ENCODE measurements at places on chromosomes 1 and 21.
A peak's percentile ranks its signal among the peaks of the same experiment; 100 is the strongest.

DNA sequence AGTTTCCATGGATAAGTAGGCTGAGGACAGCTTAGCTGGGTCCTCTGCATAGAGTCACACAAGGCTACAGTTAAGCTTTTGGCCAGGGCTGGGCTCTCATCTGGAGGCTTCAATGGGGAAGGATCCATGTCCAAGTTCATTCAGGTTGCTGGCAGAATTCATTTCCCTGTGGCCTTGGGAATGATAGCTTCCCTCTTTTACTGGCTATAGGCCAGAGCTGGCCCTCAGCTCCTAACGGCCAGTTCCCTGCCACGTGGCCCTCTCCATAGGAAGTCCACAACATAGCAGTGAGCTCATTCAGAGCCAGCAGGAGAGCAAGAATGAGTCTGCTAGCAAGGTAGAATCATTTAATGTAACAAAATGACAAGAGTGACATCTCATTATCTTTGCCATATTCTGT is 15.1 kb upstream of the PODN start:
- peak; percentile 64 for DNase-seq

DNA sequence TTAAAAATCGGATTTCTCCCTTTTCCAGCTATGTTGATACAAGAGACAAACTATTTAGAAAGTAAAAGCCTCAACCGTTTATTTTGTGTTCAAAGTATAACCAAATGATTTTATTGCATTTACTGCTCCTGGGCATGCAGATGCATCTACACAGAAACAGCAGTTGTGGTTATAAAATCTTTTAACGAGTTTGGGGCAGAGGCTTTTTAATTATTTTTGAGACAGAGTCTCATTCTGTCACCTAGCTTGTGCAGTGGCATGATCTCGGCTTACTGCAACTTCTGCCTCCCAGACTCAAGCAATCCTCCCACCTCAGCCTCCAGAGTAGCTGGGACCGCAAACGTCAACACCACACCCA is 33.6 kb downstream of the ZNF496 start:
- DNase-seq = no peak

GRCh38 chr1:32508761-32509160 is 30.5 kb upstream of the ZBTB8A start:
- peak; percentile 73 for DNase-seq

GRCh38 chr21:33767236-33767635 is 124.9 kb downstream of the ITSN1 start:
- DNase-seq = peak; percentile 9

GRCh38 chr21:45421071-45421845 is 16.3 kb downstream of the COL18A1 start:
- no peak for DNase-seq

DNA sequence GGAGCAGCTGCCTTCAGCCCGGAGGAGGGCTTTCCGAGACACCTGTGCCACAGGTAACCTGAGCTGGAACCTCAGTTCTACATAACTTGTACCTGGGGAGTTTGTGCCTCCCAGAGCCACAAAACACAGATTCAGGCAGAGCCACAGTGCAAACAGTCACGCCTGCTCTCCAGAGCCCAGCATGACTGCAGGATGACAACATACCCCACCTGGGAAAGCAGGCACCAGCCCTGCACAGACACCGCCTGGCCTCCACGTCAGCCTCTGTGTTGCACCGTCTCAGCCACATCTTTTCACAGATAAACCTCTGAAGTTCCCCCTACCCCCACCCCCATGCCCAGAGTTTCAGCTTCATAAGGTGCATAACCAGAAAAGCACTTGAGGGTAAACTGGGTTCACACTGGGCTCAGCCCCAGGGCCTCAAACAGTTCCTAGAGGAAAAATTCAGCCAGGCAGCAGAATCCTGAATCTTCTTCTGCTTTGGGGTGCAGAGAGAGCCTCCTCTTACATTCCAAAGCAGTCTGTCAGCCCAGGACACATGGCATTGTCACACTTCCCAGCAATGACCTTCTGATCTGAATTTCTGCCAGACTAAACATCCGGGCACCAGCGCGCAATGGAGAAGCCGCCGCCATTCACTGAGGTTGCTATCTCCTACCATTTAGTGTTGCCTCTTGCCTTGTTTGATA is 229.5 kb downstream of the TOMM20 start:
- DNase-seq = peak; percentile 54

GRCh38 chr1:177067752-177068410 is 96.6 kb downstream of the ASTN1 start:
- DNase-seq = no peak

- DNase-seq = peak; percentile 21
These were observed 40.4 kb downstream of the CASZ1 start for GRCh38 chr1:10755970-10756521.

- DNase-seq = no peak
These were observed 338.5 kb downstream of the PTPRU start for GRCh38 chr1:29574871-29575270.

DNA sequence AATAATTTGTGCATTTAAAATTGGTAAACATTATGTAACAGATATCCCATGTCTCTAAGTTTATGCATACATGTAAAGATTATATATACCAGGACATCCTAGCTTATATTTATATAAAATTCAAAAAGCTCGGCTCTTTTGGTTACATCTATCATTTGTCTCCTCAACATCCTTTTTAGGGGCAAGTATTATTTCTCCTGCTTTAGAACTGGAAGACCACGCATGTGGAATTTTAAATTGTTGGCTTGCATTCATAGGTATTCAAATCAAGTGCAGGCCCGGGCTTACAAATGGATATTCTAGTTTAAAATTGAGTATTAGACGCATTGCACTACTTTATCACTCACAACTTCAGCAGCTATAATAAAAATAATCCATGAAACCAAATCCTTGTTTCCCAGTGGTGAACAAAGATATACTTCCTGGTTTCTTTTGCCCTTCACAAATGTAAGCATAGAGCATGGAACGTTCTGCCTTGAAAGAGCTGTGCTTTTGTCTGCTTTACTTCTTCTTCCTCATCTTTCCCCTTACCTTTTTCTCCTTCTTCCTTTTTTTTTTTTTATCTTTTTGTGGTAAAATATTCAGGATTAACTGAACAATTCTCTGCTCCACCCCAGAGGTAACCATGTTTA is 57.1 kb downstream of the DDAH1 start:
- DNase-seq = no peak

DNA sequence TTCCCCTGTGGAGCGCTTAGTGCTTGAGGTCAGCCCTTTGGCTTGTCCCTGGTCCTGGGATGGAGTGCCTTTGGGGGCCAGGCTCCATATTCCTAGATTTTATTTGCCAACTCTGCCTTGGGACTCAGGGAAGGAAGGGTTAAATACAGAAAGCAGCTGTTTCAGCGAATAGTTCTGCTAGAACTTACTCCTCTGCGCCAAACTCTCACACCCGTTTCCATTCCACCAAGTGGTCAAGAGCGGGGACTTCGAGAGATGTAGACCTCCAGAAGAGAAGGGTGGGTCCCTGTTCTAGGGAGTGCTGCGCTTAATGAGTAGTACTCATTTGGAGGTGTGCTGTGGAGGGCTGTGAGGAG is 704 bp upstream of the TOMM40L start:
- DNase-seq = no peak

GRCh38 chr1:8423692-8424538 is 106.0 kb downstream of the SLC45A1 start:
- DNase-seq = peak; percentile 73

DNA sequence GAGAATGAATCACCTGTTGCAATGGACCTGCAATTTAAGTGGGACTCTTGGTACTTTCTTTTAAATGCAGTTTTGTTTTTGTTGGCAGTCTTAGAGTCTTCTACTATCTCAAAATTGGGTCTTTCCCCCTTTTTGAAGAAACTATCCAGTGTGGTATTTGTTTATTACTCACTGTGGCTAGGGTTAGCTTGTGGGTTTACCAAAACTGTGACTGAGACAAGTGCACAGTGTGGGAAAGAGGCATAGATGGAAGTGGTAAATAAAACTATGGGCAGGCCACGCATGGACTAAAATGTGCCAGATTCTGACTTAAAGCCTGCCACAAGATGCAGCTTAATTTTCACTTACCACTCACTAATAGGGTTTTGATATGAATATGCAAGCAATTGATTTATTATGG is 1441.7 kb downstream of the PLA2G4A start:
- no peak for DNase-seq

GRCh38 chr1:18170444-18170843 is 62.8 kb downstream of the IGSF21 start:
- DNase-seq = no peak

DNA sequence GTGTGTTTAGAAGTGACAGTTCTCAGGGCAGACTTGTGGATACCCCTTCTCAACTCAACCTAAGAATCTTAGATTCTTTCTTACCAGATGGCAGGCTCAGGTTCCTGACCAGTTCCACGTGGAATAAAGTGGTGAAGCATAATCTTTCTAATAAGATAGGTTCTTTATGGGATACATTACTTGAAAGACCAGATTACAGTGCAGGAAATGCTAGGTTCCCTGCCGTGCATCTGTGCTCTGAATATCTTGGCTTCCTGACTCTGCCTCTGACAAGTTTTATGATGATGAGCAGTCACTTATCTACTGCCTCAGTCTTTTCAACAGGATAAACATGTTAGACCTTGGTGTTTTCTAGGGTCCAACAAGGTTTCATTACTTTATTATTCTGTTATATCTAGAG is 207.9 kb upstream of the CACYBP start:
- no peak for DNase-seq

DNA sequence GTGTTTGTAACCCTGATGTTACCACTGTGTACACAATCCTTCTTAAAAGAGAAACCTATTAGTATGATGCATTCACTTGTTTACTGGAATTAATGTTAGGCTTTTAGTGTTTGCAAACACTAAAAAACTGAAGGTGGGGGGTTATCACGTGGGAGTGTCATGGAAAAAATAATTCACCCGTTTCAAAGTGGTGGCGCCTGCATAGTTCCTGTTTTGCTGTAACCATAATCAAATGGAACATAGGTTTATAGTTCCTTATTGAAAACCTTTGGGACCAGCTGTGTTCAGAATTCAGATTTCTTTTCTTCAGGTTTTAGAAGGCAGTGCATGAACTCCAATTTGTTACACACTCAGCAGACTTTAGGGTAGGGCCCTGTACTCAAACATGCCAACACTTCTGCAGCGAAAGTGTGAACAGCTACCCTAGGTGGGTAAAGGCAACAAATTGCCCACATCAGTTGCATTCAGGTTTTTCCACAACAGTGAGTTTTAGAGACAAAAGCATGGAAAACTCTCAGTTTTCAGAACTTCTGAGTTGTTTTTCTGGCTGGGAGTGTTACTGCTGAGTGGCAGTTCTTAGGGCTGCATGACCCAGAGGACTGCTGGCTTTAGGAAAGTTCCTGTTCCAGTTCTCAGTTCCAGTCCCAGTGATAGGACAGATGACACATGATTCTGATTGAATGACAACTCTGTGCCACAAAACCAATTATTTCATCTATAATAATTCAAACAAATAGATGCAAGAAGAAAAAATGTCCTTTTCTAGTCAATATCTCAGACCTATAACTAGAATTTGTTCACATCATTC is 29.1 kb upstream of the IVNS1ABP start:
- no peak for DNase-seq

- peak; percentile 1 for DNase-seq
These were observed 38.8 kb upstream of the OR2B11 start for GRCh38 chr1:247496581-247497285.

DNA sequence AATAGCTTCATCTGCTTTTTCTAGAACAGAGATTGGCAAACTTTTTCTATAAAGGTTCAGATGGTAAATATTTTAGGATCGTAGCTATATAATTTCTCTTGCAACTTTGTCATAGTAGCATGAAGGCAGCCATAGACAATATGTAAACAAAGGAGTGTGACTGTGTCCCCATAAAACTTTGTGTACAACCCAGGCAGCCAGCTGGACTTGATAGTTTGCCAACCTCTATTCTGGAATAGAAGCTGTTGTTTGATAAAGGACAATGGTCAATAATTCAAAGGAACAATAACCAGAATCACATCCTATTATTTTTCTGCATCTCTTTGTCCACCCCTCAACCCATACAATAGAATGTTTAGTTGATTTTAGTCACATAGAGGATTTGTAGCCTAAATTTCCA is 286.7 kb downstream of the LMX1A start:
- DNase-seq = no peak

DNA sequence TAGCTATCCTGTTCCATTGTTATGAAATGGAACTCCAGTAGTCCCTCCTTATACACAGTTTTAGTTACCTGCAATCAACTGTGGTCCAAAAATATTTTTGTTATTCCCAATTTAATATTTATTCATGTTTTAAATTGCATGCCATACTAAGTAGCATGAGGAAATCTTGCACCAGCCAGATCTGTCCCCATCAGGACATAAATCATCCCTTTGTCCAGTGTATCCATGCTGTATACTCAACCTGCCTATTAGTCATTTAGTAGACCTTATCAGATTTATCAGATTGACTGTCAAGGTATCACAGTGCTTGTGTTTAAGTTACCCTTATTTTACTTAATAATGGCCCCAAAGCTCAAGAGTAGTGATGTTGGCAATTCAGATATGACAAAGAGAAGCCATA is 207.9 kb upstream of the DMRTA2 start:
- no peak for DNase-seq

DNA sequence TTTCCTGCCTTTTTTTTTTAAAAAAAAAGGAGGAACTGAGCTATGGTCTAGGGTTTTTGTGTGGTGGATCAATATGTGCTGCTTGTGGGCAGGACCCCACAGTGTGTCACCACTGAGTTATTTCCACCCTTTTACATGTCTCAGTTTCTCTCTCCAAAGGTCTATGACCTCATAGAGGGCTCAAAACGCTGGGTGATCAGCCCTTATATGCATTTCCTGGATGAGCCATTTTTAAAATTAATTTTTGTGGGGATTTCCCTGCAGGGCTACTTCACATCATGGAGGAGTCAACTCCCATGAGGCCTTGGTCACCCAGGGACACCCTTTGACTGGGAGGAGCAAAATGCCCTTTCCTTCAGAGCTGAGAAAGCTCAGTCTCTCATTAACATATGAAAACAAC is 20.7 kb upstream of the HAO2 start:
- DNase-seq = peak; percentile 75

DNA sequence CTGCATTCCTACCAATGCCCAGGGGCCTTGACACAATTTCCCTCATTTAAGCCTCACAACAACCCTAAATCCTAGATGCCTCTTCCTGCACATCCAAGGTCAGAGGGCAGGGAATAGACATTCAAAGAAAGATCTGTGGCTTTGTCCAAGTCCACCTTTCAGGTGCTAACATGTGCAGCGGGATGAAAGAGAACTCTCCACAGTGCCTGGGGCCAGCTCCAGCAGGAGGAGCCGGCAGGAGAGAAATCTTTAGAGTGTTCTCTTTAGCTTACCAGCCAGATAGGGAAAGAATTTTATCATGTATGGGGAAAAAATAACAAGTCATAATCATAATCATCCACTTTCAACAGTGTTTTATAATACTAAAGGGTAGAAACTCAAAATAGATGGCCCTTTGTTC is 319.7 kb downstream of the MATN1 start:
- DNase-seq = no peak

GRCh38 chr1:33460947-33461629 is 11.4 kb upstream of the ZSCAN20 start:
- no peak for DNase-seq

- no peak for DNase-seq
These were observed 616 bp downstream of the MCOLN3 start for GRCh38 chr1:85047472-85048295.

GRCh38 chr1:175479521-175480342 is 263.7 kb downstream of the TNR start:
- DNase-seq = no peak

GRCh38 chr1:229062135-229062534 is 208.8 kb upstream of the RAB4A start:
- DNase-seq = no peak

GRCh38 chr1:81242103-81242502 is 558.6 kb upstream of the ADGRL2 start:
- DNase-seq = no peak

GRCh38 chr1:53633073-53633704 is 105.8 kb downstream of the GLIS1 start:
- no peak for DNase-seq
